HS-5 (cell line): ENCODE measurements at places on chromosomes 2 and 18.

DNA sequence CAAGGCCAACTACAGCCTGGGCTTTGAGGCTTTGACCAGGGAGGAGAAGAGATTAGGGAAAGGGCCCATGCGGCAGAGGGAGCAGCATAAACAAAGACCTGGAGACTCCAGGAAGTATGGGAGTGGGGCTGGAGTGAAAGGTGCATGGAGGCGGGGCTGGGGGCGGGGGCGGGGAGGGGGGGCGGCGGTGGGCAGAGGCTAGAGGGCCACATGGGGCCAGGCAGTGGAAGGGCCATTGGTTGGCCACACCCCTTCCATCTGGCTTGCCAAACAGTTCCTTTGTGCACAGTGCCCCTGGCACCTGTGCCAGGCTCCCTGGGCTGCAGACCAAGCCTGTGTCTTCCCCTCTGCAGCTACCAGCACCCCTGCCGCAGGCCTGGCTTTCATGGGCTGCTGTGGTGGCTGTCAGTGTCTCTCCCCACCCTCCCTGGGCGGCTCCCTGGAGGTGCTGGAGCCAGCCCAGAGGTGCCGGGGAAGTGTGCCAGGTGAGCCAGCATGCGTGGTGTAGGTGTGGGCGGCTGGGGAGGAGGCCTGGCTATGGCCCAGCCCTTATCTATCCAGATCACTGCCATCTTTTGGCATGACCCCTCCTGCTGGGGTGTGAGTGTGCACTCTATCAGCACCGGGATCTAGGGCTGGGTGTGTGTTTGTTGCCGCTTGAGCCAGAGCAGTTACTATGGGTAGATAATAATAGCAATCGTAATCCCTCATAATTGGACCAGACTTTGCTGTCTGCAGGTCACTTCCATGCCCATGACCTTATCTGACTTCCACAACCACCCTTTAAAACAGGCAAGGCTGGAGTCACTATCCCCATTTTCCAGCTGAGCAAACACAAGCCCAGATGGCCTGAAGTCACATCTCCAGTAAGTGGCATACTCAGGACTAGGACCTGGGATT lies 30.5 kb downstream of the DNMT3A start:
- no peak for DNase-seq

GRCh38 chr2:237440819-237441281 lies 26.9 kb upstream of the COL6A3 start:
- no peak for DNase-seq

GRCh38 chr18:59783138-59783537 lies 85.9 kb upstream of the CCBE1 start:
- no peak for DNase-seq

DNA sequence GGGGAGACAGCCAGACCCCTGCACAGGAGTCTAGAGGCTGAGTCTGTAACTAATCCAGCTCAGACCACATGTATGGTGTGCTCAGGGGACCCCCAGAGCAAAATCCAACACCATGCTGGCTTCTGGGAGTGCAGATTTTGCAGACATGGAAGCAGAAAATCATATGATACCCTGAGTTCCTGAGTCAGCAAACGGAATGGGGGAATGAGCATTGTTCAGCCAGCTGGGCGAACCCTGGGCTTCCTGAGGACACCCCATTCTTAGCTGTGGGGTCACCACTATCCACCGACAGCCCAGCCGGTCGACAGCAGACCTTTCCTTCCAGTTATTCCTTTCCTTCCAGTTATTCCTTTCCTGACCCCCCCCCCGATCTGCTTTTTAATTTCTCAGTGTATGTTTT lies 322.9 kb downstream of the GBX2 start:
- DNase-seq, result no peak

GRCh38 chr2:73079636-73080035 lies 8.1 kb upstream of the SFXN5 start:
- no peak for DNase-seq

DNA sequence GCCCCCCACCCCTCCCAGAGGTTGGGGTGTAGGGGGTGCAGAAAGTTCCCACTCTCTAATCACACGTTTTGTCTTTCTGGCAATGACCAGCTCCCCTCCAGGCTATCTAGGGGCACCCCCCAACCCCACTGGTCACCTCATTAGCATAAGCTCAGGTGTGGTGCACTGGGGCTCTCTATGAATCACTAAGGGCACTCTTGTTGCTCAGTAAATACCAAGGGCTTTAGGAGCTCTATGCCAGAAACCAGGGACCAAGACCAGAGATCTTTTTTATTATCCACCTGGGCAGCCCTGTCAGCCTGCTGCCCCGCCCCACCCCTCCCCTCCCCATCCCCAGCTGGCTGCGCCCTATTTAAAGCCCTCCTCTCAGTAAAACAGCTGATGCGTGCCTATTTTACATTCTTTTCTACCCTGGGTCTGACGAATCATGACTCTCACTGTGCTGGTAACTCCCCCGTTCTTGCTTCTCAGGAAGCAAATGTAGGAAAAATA lies 24.3 kb downstream of the NCK2 start:
- no peak for DNase-seq

DNA sequence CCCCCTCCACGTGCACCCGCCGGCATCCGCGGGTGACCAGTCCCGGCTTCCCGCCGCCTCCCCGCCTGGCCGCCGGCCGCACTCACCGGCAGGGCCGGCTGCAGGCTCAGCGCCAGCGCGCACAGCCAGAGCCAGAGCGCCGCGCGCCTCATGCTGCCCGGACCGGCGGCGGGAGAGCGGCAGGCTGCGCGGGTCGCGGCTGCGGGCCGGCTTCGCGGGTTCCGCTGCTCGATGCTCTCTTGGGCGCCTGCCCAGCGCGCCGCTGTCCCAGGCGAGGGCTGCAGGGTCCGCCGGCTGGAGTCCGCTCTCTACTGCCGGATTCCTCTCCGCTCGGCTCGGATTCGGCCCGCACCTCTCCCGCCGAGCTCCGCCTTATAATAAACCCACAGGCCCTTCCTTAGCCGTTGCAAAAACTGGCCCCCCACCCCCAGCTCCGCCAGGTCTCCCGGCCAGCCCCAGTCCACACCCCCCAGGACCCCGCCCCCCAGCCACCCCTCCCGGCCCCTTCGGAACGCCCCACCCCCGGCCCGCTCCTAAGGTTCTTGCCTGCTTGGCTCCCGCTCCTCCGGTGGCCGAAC lies at the start of gene SDC1:
Gene SDC1 (minus strand): TSS at position 415 of the 578 bp plus-strand sequence. CDS start 263 bp downstream, at position 152.
- DNase-seq, result no peak

DNA sequence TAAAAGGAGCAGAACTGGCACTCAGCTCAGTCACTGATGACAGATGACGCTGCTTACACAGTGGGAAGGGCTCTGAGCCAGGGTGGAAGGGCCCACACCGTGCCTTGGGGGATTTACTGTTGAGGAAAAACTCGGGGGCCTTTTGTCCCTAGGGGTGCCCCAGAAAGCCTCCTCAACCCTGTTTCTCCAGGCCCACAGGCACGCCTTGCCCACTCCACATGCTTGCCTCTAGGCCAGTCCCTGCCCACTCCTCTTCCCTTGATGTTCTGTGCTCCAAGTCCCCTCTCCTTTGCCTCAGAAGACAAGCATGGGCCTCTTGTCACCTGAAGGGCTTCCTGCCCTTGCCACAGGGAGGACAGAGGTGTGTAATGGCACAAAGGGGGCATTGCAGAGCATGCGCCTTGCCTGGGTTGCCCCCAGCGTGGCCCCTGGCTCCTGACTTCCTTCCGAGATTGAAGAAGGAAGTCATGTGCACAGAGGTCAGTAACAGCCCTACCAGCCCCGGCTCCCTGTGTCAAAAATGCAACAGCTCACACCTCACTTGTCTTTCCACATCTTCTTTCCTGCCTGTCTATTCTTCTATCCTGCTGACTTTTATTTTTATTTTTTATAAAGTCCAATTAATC lies 65.1 kb downstream of the LIPG start:
- no peak for DNase-seq

- DNase-seq, result peak; percentile 48
Measured at GRCh38 chr2:123738643-123739042, 286.4 kb upstream of the CNTNAP5 start.

DNA sequence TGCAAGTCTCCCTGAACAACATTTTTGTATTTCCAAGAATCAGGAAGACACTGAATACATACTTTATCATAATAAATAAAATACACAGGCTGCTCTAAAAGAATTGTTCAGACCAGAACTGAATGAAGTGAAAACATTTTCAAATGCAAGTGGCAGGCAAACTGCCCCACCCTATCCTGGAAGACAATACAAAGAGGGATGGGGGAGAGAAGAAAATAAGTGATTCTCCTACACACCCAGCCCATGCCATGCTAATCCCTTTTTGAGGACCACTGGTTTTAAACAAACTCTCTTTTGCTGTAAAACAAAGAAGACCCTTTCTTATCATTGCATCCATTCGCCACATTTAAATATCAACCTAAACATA lies 95.6 kb downstream of the PID1 start:
- DNase-seq, result no peak

GRCh38 chr2:195442458-195443175 lies 214.4 kb upstream of the SLC39A10 start:
- no peak for DNase-seq

- DNase-seq, result no peak
Measured at GRCh38 chr2:159019021-159019420, 50.6 kb downstream of the TANC1 start.

DNA sequence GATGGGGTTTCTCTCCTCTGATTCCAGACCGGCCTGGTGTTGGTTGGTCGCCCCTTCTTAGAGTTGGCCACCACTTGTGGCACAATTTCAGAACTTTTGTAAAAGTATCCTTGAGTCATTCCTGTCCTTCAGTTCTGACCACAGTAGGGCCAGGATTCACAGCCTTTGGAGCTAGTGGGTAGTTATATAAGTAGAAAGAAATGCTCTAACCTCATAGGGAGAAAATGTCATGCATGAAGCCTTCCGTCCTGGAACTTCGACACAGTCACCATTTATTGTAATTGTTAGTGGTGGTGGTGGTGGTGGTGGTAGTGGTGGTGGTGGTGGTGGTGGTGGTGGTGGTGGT lies 65.4 kb downstream of the EPAS1 start:
- no peak for DNase-seq

- no peak for DNase-seq
Measured at GRCh38 chr2:30358842-30359241, 88.2 kb upstream of the LCLAT1 start.

- no peak for DNase-seq
Measured at GRCh38 chr2:214320211-214320610, 90.6 kb upstream of the VWC2L start.

DNA sequence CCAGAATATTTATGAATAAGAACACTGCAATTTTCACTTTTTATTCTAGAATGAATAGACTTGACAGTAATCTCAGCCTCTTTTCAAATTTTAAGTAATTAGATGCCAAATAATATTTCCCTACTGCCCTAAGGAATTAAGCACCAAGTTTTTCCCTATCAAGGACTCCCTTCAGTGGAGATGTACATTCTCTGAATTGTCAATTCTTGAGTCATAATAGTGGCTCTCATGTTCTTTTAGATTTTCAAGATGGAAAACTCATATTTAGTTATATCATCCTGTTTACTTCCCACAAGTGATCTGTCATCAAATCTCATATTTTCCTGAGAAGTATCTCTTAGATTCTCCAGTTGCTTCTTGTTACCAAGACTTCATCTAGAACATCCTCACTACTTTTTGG lies 1248.9 kb upstream of the CHAC2 start:
- DNase-seq, result peak; percentile 11

DNA sequence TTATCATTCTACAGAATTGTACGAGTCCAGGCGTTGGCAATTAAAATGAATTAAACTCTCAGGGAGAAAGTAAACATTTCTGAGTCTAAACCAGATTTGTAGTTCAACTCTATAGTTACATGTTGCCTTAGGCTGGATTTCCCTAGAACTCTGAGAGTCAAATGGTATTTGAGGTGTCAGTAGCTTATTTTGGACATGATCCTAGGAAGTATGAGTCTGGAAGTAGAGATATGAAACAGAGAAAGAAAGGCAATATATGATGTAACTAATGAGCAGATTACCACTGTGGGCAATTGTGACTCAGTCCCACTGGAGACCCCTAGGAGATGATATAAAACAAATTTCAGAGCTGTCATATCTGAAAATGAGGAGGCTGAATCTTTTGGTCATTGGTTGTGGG lies 199.1 kb upstream of the UBE2E3 start:
- no peak for DNase-seq

GRCh38 chr2:50597206-50597605 lies 434.7 kb downstream of the NRXN1 start:
- DNase-seq, result no peak

DNA sequence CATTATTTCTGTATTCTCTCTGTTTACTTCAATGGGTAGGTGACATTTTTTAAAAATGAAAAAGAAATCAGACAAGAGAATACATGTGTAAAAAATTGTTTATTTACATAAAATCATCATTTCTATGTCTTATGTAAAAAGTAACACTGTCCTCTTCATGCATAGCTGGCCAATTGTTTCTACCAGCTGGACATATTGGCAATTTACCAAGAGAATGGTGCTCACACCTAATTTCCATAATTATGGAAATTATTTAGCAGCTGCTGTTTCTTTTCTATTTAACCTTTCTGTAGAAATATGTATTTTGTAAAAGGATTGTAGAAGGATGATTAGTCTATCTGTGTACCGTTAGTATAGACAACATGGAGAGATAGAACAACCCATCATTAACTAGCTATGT lies 791.9 kb downstream of the TRIB2 start:
- no peak for DNase-seq

DNA sequence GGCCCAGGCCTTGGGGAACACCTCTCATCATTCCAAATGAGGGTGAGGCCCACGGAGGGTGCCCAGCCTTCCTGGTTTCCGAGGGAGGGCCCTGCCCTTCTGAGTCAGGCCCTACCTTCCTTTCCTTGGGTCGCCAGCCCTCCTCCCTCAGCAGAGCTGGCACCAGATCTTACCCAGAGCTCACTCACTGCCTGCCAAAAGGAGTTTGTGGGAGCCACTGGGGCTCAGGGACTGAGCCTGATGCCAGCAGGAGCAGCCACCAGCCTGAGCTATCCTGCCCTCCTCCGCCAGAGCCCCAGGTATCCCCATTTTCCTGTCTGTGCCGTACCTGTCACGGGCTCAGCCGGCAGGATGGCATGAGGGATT lies 64.1 kb downstream of the NRP2 start:
- no peak for DNase-seq

DNA sequence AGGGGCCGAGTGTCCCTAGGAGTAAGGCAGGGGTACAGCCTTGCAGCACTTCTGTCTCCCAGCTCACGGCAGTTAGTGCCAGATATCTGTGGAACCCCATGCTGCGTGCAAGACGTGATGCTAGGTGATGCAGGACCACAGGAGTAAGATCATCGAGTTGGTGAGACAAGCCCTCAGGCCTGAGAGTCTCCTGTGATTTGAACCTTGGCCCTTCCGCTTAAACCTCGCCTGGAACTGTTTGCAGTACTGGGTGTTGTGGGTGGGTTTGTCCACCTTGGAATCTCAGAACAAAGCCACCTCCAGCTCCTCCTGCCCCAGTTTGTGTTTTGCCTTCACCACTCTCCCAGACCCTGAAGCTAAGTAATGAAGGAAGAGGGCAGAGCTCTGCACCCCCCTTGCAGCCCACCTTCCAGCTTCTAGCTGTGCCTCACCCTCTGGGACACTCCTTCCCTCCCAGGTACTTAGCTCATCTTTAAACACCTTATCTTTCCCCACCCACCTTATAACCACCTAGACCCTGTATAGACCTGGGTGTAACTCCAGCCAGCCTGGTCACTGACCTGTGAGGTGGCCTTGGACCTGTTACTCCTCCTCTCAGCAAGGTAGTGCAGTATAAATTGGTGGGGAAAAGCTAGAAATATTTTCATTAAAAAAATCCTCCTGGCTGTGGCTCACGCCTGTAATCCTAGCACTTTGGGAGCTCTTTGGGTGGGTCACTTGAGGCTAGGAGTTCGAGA lies 6.6 kb downstream of the CNNM4 start:
- DNase-seq, result no peak

- no peak for DNase-seq
Measured at GRCh38 chr2:161586517-161587167, 37.6 kb upstream of the SLC4A10 start.
